SW480 (cell line): ENCODE measurements at places on chromosomes 2 and 18.

GRCh38 chr2:19876751-19877150 lies 25.0 kb downstream of the TTC32 start:
- DNase-seq, result no peak

GRCh38 chr2:174597345-174598047 lies at the start of gene WIPF1:
TSS of gene WIPF1 (minus strand) at chr2:174597804. CDS start at chr2:174585573, 12,231 bp downstream.
- peak; percentile 9 for DNase-seq

- DNase-seq, result peak; percentile 15
These were observed 935.6 kb upstream of the FANCL start for GRCh38 chr2:59176737-59177136.

DNA sequence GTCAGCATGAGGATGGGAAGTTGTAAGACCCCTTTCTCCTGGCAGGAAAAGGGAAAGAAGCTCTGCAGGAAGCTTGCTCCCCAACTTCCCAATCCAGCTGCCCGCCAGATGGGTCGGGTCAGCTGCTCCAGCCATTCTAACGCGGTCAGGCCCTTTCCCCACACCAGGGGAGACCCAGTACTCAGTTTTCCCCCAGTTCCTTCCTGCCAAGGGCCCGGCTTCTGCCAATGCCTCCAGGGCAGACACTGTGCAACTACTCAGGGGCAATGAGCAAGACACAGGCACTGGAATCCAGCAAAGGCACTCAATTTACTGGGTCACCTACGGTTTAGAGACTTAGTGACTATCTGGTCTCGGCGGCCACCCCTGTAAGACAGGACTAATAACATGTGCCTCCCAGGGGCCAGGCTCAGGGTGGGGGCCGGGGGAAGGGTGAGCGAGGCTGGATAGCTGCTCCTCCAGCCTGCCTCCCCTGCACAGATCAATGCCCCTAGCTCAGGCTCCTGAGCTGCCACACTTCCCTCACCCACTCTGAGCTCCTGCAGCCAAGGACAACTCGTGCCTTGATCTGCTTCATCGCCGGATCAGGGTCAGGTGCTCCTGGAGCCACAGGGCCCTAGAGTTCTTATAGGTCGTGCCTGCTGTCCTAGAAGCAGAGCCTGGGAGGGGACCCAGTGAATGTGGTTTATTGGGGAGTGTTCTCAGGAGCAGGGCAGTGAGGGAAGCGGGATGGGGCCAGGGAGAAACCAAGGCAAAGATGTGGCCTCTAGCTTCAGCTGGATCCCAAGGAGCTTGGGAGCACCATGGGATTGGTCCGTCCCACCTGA lies 171.1 kb downstream of the ZFP36L2 start:
- no peak for DNase-seq

GRCh38 chr2:174330945-174331594 lies 3.7 kb upstream of the SP9 start:
- no peak for DNase-seq
